ENCODE measurements at places on chromosomes 4 and X. TPM values are rescaled to one million over a fixed set of nuclear protein-coding genes. Genes with fewer than 3 reads are reported as not detected.
A peak's percentile ranks its signal among the peaks of the same experiment; 100 is the strongest.

Gene SYTL5
- total RNA-seq, result 1.2 TPM

Gene FGD1
- 2.4 TPM for total RNA-seq

Gene LINC00632
- 28.6 TPM for total RNA-seq

Gene CYSLTR1
- 3.5 TPM for total RNA-seq

Gene GYG2
- total RNA-seq, result 0.59 TPM

Gene F8A3
- 30.4 TPM for total RNA-seq

GRCh38 chr4:6855692-6856297, 53.8 kb upstream of the TBC1D14 start:
- H3K27ac ChIP-seq, result no peak overlapping the region
- H3K36me3 ChIP-seq, result no peaks in the 10 kb centered on the region
- no peak overlapping the region for H3K4me3 ChIP-seq
- H3K4me1 ChIP-seq, result peaks cover 17% of the 10 kb centered on the region

GRCh38 chr4:185463541-185463940, 8.0 kb downstream of the CCDC110 start:
- H3K27ac ChIP-seq, result no peak overlapping the region
- DNase-seq, result no peak
- H3K4me1 ChIP-seq, result no peaks in the 10 kb centered on the region
- no peaks in the 10 kb centered on the region for H3K36me3 ChIP-seq

DNA sequence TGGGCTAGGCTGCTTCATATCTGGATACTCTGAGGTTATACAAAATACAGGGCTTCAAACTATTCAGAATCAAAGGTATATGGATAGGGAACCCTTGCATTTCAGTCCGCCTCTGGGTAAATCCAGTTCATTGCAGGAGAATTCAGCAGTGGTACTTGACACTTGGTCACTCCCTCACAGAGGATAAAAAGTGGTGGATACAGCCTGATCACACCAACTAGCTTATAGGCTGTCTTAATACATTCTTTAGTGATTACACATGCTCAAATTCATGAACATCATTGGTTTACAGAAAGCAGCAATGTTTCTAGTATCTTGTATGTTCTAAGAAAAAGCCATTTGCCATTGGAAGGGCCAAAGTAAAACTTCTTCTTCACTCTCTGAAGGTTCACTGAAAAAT, 104.8 kb upstream of the PDE5A start:
- H3K4me1 ChIP-seq, result peaks cover 9% of the 10 kb centered on the region
- no peaks in the 10 kb centered on the region for H3K27me3 ChIP-seq
- H3K27ac ChIP-seq, result no peak overlapping the region
- H3K4me3 ChIP-seq, result no peak overlapping the region

DNA sequence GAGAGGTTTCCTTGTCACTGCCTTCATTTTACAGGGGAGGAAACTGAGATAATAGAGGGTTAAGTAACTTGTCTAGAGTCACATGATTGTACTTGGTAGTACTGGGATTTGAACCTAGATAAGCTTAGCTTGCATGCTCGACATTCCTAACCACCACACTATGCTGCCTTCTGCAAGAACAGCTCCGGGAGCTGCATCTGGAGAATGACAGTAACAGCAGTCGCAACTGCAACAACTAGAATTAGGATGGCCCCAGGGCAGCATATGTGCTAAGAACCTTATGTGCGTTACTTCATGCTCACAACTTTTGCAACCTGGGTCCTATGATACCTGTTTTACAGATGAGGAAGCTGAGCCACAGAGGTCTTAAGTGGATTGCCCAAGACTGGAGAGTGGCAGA, 89.5 kb upstream of the LCORL start:
- H3K27ac ChIP-seq, result no peak overlapping the region
- DNase-seq, result no peak
- no peaks in the 10 kb centered on the region for H3K4me1 ChIP-seq
- no peaks in the 10 kb centered on the region for H3K36me3 ChIP-seq
- H3K27me3 ChIP-seq, result no peaks in the 10 kb centered on the region

- H3K4me3 ChIP-seq, result no peak overlapping the region
- no peak overlapping the region for H3K27ac ChIP-seq
- H3K4me1 ChIP-seq, result no peaks in the 10 kb centered on the region
- no peaks in the 10 kb centered on the region for H3K27me3 ChIP-seq
- DNase-seq, result no peak
Measured at GRCh38 chr4:125243789-125244397, 70.9 kb upstream of the FAT4 start.

- DNase-seq, result no peak
- no peaks in the 10 kb centered on the region for H3K27me3 ChIP-seq
- H3K36me3 ChIP-seq, result no peaks in the 10 kb centered on the region
- H3K27ac ChIP-seq, result no peak overlapping the region
Measured at GRCh38 chrX:44382871-44383270, 39.4 kb upstream of the EFHC2 start.

- DNase-seq, result no peak
- no peaks in the 10 kb centered on the region for H3K4me1 ChIP-seq
- H3K36me3 ChIP-seq, result no peaks in the 10 kb centered on the region
- H3K4me3 ChIP-seq, result no peak overlapping the region
- H3K27ac ChIP-seq, result no peak overlapping the region
- no peaks in the 10 kb centered on the region for H3K27me3 ChIP-seq
Measured at GRCh38 chrX:49129427-49129826, 5.9 kb upstream of the GPKOW start.

DNA sequence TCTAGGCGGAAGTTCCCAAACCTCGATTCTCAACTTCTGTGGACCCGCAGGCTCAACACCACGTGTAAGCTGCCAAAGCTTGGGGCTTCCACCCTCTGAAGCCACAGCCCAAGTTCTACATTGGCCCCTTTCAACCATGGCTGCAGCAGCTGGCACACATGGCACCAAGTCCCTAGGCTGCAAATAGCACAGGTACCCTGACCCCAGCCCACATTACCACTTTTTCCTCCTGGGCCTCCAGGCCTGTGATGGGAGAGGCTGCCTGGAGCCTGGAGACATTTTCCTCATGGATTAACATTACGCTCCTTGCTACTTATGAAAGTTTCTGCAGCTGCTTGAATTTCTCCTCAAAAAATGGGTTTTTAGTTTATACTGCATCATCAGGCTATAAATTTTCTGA, 479.5 kb downstream of the PCDH7 start:
- H3K4me3 ChIP-seq, result no peak overlapping the region
- H3K36me3 ChIP-seq, result no peaks in the 10 kb centered on the region
- no peaks in the 10 kb centered on the region for H3K27me3 ChIP-seq
- no peak overlapping the region for H3K27ac ChIP-seq
- H3K4me1 ChIP-seq, result no peaks in the 10 kb centered on the region

- H3K4me1 ChIP-seq, result no peaks in the 10 kb centered on the region
- no peak overlapping the region for H3K27ac ChIP-seq
- no peak for DNase-seq
Measured at GRCh38 chr4:128380306-128380705, 92.7 kb upstream of the PGRMC2 start.

GRCh38 chr4:15149839-15150592, 147.7 kb downstream of the CPEB2 start:
- H3K36me3 ChIP-seq, result no peaks in the 10 kb centered on the region
- no peaks in the 10 kb centered on the region for H3K27me3 ChIP-seq
- peak; percentile 79 for DNase-seq
- H3K4me1 ChIP-seq, result peaks cover 7% of the 10 kb centered on the region
- no peak overlapping the region for H3K4me3 ChIP-seq

- no peak overlapping the region for H3K4me3 ChIP-seq
- no peak overlapping the region for H3K27ac ChIP-seq
- no peaks in the 10 kb centered on the region for H3K27me3 ChIP-seq
Measured at GRCh38 chrX:14352511-14352910, 176.8 kb upstream of the GLRA2 start.

DNA sequence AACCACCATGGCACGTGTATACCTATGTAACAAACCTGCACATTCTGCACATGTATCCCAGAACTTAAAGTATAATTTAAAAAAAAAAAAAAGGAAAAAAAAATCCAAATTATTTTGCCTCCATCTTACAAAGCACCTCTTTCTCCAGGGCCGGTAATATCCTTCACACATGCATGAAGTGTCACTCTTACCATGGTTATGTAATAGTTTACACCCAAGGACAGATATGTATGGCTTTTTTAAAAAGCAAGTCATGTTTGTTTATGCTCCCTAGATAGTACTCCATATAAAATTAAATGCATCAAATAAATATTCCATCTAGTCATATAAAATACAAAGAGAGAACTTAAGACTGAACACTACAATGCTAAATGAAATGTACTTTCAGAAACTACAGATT, 22.5 kb downstream of the CHIC2 start:
- no peak overlapping the region for H3K4me3 ChIP-seq
- H3K4me1 ChIP-seq, result no peaks in the 10 kb centered on the region
- no peak overlapping the region for H3K27ac ChIP-seq
- no peaks in the 10 kb centered on the region for H3K27me3 ChIP-seq
- peaks cover 3% of the 10 kb centered on the region for H3K36me3 ChIP-seq
- DNase-seq, result no peak

DNA sequence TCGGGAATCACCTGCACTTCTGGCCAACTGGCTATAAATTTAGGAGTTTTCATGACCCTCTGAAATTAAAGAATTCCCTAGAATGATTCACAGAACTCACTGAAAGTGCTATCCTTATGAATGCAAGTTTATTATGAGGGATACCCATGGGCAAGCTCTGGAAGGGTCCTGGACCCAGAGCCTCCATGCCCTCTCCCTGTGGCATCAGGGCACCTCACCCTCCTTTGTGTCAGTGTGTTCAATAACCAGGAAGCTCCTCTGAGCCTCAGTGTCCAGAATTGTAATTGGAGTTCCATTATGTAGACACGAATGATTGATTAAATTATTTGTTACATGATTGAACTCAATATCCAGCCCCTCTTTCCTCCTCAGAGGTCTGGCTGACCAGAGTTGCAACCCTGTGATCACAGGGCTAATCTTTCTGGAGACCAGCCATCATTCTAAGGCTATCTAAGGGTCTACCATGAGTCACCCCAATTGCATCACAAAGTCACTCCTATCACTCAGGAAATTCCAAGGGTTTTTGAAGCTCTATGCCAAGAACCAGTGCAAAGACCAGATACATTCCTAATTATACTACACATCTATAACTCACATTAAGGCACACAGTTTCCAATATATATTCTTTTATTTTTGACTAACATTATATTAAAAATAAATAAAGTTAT, 8.9 kb downstream of the ANXA3 start:
- no peaks in the 10 kb centered on the region for H3K36me3 ChIP-seq
- no peak overlapping the region for H3K4me3 ChIP-seq
- H3K4me1 ChIP-seq, result peaks cover 54% of the 10 kb centered on the region
- peak overlapping the region; percentile 66 for H3K27ac ChIP-seq

- H3K27me3 ChIP-seq, result no peaks in the 10 kb centered on the region
- no peaks in the 10 kb centered on the region for H3K4me1 ChIP-seq
- H3K27ac ChIP-seq, result no peak overlapping the region
- no peaks in the 10 kb centered on the region for H3K36me3 ChIP-seq
Measured at GRCh38 chr4:186852964-186853391, 129.3 kb upstream of the FAT1 start.

Measured in upper lobe of left lung (tissue), 6 donors.